NCI-H2081 (cell line): ENCODE measurements at places on chromosomes 2 and 18.

- no peak for DNase-seq
These were observed 977.3 kb upstream of the CDH2 start for GRCh38 chr18:29154196-29154757.

DNA sequence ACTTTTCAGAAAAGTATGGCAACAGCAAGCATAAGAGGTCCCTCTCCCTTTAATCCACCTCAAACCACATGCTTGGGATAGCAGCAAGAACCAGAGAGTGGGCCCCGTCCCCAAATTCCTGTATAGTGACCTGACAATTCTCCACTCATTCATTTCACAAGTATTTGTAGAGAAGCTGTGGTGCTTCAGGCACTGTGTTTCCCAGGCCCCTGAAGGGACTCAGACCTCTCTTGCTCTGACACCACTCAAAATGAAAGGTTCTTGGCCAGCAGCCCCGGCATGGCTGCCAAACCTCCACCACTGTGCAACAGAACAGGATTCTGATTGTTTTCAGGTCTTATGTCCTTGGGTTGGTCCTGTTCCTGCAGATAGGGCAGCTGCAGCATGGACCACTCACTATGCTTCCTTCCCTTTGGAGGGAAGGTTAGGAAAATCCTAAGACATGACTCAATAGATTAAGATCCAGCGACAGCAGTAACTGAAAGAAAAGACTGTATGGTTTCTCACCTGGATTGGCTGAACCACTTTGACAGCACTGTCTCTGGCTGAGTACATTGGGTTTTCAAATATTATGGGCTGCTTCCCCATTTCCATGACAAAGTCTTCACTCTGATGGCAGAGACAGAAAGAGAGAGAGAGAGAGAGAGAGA, 67.6 kb downstream of the DHRS9 start:
- DNase-seq: no peak

DNA sequence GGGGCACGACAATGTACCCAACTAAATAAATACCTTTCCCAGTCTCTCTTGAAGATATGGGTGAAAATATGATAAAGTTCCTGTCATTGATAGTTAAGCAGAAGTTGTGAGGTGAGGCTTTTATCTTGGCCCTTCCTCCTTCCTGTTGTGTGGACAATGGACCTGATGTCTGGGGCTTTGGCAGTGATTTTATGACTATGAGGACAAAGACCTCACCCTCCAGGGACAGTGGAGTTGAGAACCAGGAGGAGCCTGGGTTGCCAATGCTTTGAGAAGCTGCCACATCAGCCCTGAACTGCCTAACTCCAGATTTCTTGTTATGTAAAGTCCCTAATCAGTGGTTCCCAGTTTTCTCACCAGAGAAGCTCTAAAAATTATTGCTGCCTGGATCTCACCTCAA, 20.8 kb upstream of the MGAT4A start:
- no peak for DNase-seq

- no peak for DNase-seq
These were observed 2.2 kb upstream of the SSB start for GRCh38 chr2:169796441-169796840.

DNA sequence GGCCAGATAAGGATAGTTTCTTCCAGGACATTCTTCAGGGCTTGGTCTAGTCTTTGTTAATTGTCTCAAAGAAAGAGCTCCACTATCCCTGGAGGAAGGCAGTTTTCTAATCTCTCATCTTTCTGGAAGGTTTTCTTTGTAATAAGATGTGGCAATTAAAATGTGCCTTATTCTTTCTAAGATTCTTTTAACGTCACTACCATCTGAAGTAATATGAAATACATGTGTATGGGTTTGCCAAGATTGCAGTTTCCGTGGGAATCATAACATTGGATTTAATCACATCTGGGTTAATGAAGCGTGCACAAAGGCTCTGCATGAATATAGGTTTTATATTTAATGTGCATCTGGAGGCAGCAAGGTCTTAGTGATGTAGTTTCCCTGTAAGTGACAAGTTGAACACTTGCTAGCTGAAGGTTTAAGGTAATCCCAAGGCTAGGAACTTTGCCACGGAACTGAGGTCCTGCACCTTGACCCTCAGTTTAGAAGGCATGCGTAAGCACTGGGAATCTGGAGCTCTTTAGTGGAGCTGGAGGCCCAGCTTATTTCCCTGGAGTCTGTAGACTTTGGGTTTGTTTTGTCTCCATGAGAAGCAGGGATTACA, 25.7 kb downstream of the DIS3L2 start:
- no peak for DNase-seq

GRCh38 chr2:206004004-206004693, 81.8 kb downstream of the INO80D start:
- DNase-seq: no peak

DNA sequence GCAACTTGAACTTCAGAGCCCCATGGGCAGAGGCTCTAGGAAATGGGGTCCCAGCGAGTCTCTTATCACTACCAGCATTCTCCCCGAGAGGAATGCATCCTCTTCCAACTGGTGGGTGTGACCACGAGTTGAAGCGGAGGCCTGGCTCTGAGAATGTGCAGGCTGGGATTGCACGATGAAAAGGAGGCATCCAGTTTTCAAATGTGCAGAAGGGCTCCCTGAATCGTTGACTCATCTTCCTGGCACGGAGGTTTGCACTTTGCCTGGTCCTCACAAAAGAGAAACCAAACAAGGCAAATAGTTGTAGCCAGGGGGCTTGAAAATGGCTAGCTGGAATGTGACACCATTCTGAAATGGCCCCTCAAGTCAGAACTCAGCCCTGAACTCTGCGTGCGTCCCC, 216.7 kb downstream of the GLI2 start:
- no peak for DNase-seq

DNA sequence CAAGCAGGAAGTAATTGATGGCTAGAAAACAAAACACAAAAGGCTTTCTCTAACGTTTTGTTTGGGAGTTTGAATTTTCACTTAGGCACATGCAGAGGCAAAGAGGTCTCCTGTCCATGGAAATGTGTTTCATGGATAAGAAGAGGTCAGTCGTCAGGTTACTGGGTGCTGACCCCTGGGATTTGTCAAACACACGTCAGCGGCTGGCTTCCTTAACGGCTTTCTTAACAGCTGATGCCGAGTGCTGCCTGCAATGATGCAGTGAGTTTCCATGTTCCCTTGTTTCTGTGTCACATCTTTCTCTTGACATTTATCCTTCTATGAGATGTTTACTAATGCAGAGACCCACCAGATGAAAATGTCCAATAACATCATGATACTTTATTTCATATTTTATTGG, 31.7 kb downstream of the GPR39 start:
- DNase-seq: no peak

GRCh38 chr2:209451209-209451834, 27.5 kb downstream of the MAP2 start:
- peak; percentile 24 for DNase-seq

DNA sequence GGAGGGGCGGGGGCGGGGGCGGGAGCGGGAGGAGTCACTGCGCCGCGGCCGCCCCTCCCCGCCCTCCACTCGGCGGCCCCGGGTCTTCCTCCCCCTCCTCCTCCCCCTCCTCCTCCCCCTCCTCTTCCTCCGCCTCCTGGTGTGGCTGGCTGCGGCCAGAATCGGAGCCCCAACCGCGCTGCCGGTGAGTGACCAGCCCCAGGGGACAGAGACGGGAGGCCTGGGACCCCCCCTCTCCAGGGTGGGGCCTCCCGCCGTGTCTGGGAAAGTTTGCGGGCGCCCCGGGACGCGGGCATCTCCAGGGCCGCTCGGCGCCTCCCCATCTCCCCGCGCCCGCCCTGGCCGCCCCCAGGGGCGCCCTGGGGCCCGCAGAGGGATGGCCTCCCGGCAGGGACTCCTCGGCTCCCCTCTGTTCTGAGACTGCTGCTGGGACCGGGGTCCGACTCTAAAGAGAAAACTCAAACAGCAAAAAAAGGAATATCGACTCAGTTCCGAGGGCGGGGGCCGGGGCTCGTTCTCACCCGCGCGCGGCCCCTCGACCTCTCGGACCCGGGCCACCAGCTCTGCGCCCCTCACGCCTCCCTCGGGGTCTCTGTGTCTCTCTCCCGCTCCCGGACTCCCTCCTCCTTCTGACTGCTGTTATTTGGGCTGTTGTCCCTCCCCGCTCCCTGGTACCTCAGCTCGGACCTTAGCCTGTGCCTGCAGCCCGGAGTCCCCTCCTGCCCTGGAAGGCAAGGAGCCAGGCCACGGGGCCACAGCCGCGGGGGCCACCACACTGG, at the start of gene STON1:
STON1 (plus strand) TSS at position 122 of the 779 bp plus-strand sequence. CDS start 50,480 bp downstream, outside the sequence.
- peak; percentile 12 for DNase-seq

GRCh38 chr2:25251422-25252273, 83.3 kb upstream of the POMC start:
- no peak for DNase-seq

- no peak for DNase-seq
These were observed 347.6 kb downstream of the RNF144A start for GRCh38 chr2:7264791-7265190.

DNA sequence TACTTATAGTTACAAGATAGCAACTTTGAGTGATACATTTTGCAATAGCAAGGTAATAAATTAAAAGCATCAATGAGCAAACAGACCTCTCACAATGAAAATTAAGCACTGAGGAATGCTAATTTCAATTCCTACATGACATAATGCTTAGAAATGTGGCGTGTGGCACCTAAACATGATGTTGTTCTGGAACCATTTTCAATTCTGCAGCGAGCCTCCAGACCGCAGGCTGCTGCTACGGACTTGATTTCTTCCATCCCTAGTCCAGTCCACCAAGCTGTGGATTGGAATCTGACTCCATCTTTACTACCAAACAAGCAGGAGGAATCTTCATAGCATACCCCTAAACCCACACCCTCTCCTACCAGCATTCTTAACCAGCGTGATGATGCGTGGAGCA, 58.7 kb upstream of the ZNF397 start:
- DNase-seq: no peak
